ENCODE measurements at places on chromosomes 16 and 17. TPM values are rescaled to one million over a fixed set of nuclear protein-coding genes. Genes with fewer than 3 reads are reported as not detected.

DNA sequence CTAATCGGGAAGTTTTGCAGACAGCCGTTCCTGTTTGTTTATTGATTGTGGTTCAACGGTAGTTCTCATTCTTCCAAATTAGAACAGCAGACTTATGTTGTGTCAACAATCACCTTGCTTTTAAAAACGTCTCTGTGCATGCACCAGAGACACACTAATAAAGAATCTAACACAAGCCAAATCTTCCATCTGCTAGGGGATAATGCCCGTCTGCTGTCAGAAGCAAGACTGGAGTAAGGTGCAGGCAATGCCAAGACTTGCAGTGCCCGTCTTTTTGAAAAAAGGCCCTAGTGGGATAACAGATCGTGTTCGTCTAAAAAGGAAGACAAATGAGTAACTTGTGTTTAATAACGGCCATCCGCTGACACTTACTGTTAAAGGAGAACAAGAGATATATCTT is 158.4 kb downstream of the KCNJ2 start:
- DNase-seq, result no peak

DNA sequence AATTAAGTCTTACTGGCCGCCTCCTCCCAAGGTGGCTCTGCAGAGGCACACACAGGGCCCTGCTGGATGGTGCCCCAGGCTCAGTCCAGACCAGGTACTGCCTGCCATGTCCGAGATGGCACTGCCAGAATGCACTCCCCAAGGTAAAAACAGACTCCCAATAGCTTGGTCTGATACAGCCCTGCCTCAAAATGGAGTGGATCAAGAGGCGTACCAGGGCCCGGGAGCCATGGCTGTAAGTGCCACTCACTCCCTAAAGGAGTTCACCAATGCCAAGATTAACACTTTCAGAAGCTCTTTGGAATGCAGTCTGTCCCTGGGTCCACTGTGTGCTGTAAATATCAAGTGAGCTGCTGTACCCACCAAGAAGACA is 576 bp upstream of the MYO18A start:
- no peak for DNase-seq

DNA sequence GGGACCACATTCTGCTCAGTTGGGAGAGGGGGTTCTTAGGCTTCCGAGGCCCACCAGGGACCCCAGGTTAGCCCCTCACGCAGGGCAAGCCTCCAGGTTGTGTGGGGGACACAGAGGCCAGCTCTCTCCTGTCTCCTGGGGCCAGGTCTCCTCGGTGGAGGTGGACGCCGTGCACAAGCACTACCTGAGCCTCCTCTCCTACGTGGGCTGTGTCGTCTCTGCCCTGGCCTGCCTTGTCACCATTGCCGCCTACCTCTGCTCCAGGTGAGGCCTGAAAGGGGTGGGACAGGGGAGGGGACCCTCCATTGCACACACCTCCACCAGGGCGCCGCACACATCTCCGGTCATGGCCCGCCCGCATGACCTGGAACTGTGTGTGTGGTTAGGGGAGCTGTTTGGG is 10.9 kb upstream of the ADGRG3 start:
- DNase-seq, result no peak

- no peak for DNase-seq
These were observed 48.0 kb upstream of the ZFHX3 start for GRCh38 chr16:73095885-73096421.

DNA sequence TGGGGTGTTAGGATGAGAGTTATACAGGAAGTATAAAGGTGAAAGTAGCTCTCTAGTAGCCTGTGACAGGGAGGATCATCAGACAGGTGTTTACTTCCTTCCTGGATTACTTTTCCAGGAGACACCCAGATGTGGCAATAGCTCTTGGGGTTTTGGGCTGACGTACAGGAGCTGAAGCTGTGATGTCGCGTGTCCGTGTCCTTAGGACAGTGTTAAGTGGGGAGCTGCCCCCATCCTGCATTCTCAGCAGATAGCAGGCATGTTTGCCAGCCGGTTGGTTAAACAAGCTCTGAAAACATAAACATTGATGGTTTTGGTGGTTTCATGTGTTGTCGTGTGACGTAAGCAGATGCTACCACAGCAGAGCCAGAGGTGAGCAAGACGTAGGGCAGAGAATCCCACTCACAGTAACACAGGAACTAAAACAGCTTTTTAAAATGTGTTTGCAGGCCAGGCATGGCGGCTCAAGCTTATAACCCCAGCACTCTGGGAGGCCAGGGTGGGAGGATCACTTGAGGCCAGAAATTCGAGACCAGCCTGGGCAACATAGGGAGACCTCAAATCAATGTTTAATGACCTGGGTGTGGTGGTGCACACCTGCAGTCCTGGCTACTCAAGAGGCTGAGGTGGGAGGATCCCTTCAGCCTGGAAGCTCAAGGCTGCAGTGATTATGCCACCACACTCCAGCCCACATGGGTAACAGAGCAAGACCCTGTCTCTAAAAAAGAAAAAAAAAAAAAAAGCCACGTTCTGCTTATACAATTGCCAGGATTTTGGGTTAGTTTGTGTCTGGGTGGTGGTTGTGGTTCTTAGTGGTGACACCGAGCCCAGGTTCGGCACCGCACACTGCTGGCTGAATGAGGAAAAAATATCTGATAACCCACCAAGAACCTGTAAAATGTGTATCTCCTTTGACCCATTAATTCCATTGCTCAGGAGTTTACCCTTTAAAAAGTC is 18.2 kb upstream of the IL17C start:
- no peak for DNase-seq

DNA sequence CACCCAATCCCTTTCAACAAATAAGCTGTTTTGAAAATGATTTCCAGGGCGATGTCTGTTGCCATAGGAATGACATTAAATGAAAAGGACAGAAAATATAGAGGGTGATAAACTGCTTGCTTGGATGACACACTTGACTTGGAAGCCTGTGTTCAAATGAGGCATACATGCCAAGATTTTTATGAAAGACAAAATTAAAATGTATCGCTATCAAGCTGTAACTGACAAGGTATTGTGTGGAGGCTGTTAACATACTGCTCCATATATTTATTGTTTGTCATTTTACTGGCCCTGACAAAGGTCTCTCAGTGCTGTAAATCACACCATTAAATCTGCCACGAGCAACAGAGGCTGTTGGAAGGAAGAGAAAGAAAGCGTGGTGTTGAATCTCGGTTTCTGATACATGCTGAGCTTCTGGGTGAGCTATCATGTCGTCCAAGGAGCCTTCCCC is 456.2 kb upstream of the SALL1 start:
- no peak for DNase-seq

- DNase-seq, result peak; percentile 75
These were observed at the start of gene ERBB2 for GRCh38 chr17:39699818-39700147. Gene ERBB2 (plus strand): TSS chr17:39700064. CDS start chr17:39700239, 175 bp downstream.

GRCh38 chr17:60534613-60535157 is 8.6 kb upstream of the APPBP2 start:
- no peak for DNase-seq

DNA sequence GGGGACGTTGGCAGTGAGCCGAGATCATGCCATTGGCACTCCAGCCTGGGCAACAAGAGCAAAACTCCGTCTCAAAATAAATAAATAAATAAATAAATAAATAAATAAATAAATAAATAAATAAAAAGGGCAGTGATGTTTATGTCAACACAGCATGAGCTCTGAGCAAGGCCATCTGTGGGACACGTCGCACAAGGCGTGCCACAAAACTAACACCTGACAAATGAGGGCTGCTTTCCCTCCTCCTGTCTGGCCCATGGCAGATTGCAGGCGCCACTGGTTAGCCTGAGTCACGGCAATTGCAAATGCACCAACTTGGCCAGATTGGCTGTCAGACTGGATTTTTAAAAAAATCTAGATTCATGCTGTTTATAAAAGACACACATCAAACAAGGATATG is 25.9 kb upstream of the SPNS3 start:
- DNase-seq, result no peak

GRCh38 chr17:31696184-31696602 is 162.9 kb downstream of the COPRS start:
- peak; percentile 82 for DNase-seq

DNA sequence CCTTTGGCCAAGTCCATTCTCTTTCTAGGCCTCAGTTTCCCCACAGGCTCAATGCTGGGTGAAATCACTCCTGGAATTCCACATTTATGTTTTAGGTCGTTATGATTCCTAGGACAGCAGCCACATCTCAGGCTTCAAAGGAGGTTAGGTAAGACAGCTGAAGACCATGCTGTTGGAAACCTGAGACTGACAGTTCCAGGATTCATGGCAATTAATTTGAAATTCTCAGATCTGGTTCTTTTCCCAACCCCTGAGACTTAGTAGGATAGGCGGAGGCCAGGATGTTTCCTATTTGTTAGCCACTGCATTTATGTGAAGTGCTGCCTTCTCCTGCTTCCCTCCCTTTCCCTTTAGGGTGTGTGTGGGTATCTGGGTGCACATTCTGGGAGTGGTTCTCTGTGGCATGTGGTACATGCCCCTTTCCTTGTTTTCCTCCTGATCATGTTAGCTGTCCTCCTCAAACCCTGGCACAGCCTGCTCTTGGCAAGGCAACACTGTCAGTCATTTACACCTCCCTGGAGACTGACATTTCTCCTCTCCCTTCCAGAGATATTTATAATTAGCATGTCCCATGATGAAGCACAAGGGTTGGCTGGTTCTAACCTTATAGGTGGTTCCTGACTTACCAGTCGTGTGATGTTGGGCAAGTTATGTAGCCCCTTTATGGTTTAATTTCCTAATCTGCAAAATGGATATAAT is 91.4 kb upstream of the SALL1 start:
- no peak for DNase-seq

DNA sequence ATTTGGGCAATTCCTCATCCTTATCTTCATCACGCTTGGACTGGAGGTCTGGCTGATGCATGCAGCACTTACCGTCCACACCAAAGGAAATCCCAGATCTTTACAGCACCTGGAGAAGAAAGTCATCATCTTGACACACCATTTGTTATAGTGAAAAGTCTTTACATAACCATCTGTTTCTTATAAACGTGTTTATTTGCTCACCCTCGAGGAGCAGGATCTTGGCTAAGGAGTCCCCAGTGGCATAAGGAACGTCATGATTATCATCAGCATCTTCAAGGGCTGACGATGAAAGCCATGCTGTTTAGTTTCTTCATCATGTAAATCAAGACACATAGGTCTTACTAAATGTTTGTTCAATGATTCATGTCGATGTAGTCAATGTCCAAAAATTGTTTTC is 248.8 kb upstream of the ELAC2 start:
- no peak for DNase-seq

- no peak for DNase-seq
These were observed 155.7 kb downstream of the CCDC182 start for GRCh38 chr17:57589151-57590034.

GRCh38 chr16:89325861-89326471 is 108.5 kb downstream of the ZNF778 start:
- peak; percentile 71 for DNase-seq

- no peak for DNase-seq
These were observed 134.4 kb downstream of the ZFHX3 start for GRCh38 chr16:72913551-72913950.

DNA sequence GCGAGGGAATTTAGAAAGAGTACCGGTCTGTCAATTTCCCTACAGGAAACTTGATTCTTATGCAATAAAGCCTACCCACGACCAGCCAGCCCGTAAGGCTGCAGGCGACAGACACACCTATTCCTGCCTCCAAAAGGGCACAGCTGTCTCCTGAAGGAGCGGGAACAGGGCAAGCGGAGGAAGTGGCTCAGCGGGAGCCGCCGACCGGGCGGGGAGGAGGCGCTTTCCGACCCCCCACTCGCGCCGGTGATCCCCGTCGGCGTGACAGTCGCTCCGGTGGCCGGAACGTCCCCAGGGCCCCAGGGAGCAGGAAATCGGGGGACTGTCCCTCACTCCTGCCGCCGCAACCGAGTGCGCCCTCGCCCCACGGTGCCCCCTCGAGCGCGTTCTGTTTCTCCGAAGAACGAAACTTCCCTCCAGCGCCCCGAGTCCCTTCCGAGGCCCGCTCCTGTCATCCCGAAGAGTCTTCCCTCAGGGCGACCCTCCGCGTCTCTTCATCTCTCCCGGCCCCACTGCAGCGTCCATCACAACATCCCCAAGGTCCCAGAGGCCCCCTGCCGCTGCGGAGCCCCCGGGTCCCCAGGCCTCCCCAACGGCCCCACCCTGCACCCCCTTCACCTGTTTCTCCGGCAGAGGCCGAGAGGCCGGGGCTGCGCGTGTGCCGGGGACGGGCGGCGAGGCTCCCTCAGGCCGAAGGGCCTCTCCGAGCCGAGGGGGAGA is 421 bp downstream of the STAT3 start:
- DNase-seq, result peak; percentile 49

NRN1L gene
- 2.1 TPM for total RNA-seq

CIITA gene
- total RNA-seq, result 9.7 TPM

FBRS gene
- 10.0 TPM for total RNA-seq

TNS4 gene
- total RNA-seq, result 0.09 TPM

SDR42E2 gene
- not detected for total RNA-seq

NXPH3 gene
- 24.3 TPM for total RNA-seq

Measured in uterus (tissue), 4 donors.